ENCODE measurements at places on chromosomes 16 and 17.

DNA sequence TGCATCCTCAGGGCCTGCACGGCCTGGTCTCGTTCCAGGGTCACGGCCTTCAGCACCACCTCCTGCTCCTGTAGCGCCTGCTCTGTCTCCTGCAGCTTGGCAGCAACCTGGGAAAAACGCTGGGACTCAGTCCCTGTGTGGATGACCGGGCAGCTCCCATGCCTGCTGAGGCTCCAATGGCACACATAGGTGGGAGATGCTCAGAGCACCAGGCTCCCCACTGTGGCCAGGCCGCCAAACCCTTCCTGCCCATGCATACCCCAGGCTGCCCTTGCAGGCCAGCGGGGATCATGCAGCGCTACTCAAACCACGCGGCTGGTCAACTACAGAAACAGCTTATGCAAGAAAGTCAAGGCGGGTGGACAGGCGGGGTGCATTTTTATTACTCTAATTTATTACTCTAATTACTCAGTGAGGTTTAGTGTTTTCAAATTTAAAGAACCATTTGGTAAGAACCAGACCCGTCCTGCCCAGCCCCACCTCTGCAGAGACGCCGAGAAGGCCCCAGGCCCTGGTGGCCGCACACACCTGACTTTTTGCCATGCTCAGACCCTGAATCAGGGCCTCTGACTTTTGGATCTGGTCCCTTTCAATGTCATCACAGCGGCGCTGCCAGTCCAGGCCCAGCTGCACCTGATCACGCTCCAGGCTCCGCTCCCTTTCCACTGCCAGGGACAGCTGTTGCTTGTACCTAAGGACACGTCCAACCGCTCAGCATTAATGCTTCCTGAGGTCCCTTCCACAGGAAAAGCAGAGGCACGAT lies 34.0 kb downstream of the CCDC57 start:
- no peak for DNase-seq

- no peak for DNase-seq
These were observed 49.9 kb upstream of the KIFC3 start for GRCh38 chr16:57852189-57852588.

DNA sequence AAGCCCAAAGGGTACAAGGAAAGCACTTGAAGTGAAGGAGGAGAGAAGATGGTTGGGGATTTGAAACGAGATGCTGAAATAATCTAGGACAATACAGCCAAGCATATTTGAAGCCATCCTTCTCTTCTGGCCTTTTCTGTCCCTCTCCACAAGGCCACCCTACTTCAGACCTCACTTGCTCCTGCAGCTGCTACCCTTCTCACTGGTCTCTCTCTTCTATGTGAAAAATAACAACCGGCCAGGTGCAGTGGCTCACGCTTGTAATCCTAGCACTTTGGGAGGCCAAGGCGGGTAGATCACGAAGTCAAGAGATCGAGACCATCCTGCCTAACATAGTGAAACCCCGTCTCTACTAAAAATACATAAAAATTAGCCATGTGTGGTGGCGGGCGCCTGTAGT lies 33.2 kb upstream of the HAPSTR1 start:
- no peak for DNase-seq

- DNase-seq = no peak
These were observed 4.5 kb downstream of the SAMD14 start for GRCh38 chr17:50125420-50125997.

- DNase-seq = no peak
These were observed 22.9 kb upstream of the CORO6 start for GRCh38 chr17:29645515-29646051.

- DNase-seq = no peak
These were observed 1.7 kb downstream of the RASD1 start for GRCh38 chr17:17494499-17494869.

- no peak for DNase-seq
These were observed 2.9 kb upstream of the CYLD start for GRCh38 chr16:50739031-50739430.

GRCh38 chr17:39813631-39814030 lies 50.5 kb downstream of the IKZF3 start:
- DNase-seq = no peak

Data from M059J (cell line).